ENCODE measurements at places on chromosomes 2 and 18. TPM values are rescaled to one million over a fixed set of nuclear protein-coding genes. Genes with fewer than 3 reads are reported as not detected.

GRCh38 chr18:23693846-23694245, 4.6 kb downstream of the LAMA3 start:
- no peak for DNase-seq

IL18RAP gene
- not detected for polyA plus RNA-seq

DNA sequence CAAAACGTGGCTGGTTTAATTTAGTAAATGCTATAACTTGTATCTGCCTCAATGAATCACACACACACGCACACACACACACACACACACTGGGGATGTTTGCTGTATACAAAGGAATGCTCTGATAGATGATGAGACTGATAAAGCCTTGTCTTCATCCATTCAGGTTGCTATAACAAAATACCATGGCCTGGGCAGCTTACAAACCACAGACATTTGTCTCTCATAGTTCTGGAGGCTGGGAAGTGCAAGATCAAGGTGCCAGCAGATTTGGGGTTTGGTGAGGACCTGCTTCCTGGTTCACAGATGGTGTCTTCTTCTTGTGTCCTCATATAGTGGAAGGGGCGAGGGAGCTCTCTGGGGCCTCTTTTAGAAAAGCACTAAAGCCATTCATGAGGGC, 149.5 kb upstream of the HDAC4 start:
- DNase-seq = peak; percentile 28

- DNase-seq = no peak
Observed at GRCh38 chr18:6711467-6711866, 18.0 kb upstream of the ARHGAP28 start.

SOX11 gene
- not detected for polyA plus RNA-seq

DNA sequence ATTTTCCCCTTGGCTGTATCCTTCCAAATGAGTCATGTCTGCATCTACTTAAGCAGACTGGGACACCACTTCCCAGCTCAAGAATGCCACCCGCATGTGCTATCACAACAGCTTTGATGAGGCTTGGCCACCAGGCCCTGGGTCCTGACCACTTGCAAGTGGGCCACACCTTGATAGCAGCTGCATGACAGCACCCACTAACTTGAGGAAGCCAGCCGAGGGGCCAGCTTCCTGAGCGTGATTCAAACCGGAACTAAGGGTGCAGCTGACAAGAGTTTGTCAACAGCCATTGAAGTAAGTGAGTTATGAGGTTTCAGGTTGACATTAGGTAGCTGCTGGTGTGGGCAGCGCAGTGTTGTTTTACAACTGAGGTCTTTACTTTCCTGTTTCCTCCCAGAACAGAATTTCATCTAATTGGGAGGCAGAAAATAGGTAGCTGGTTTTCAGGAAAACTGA, 54.4 kb downstream of the EPHA4 start:
- DNase-seq = no peak

GRCh38 chr18:44543387-44543786, 137.3 kb upstream of the SETBP1 start:
- no peak for DNase-seq
